CD4-positive, alpha-beta T cell (primary cell): ENCODE measurements at places on chromosomes 11 and 22.

DNA sequence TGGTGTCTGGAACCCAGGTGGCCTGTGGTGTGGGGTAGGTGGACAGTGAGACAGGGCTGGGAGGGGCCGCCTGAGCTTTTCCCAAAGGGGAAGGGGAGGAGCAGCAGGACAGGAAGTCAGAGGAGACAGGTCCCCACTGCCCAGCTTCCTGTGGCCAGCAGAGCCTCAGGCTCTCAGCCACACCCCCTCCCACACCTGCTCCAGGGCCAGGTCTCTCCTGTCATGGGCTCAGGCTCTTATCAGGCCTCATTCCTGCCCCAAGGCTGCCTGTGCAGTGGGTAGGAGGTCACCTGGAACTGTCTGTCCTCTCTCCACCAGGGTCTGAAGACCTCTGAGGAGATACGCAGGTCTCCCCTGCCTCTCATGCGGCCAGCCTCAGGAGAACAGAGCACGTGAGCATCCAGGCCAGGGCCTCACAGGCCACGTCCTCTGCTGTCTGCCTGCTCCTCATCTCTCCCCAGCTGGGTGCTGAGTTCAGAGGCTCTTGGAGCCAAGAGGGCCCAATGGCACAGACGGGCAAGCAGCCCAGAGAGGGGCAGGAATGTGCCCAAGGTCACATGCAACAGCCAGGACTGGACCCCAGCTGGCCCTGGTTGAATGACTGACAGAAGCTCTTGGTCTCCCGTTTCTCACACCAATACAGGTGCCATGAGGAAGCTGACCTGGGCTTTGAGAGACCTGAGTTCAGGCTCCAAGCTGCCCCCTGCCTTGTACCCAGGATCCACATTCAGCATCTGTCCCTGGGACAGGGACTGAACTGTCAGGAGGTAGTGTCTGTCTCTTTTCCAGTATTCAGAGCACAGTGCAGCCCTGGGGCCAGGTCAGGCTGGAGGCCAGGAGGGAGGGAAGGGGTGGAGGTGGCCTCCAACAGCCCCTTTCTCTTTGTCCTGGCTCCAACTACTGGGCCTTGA lies 16.7 kb downstream of the STARD10 start:
- no peak overlapping the region for H3K27ac ChIP-seq
- no peaks in the 10 kb centered on the region for H3K27me3 ChIP-seq
- no peak overlapping the region for H3K4me3 ChIP-seq
- no peaks in the 10 kb centered on the region for H3K36me3 ChIP-seq

GRCh38 chr11:33942954-33943353 lies 51.1 kb upstream of the LMO2 start:
- no peak overlapping the region for H3K27ac ChIP-seq
- DNase-seq, result no peak
- H3K36me3 ChIP-seq, result no peaks in the 10 kb centered on the region
- H3K4me1 ChIP-seq, result no peaks in the 10 kb centered on the region
- no peaks in the 10 kb centered on the region for H3K27me3 ChIP-seq

GRCh38 chr11:76660533-76661305 lies 9.8 kb downstream of the LRRC32 start:
- H3K36me3 ChIP-seq, result no peaks in the 10 kb centered on the region
- DNase-seq, result no peak
- peaks cover 21% of the 10 kb centered on the region for H3K4me1 ChIP-seq
- no peaks in the 10 kb centered on the region for H3K27me3 ChIP-seq
- no peak overlapping the region for H3K27ac ChIP-seq

DNA sequence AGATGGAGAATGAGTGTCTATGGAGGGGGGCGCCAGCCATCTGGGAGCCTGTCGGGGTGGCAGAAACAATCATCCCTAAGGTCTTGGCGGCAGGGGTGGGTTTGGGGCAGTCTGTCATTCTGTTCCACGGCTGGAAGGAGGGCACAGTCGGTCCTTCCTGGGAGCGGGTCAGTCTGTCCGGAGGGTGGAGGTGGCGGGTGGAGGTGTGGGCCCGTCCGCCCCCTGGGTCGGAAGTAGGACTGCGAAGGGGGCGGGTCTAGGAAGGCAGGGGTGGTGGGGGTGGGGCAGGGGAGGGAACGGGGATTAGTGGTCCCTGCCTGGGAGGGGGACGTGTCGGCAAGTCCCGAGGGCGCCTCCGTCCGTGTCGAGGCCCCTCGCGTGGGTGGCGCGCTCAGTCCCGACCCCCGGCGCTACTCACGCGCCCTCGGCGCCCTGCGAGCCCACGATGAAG lies 461 bp downstream of the TBC1D10A start:
- no peaks in the 10 kb centered on the region for H3K27me3 ChIP-seq
- DNase-seq, result peak; percentile 46
- H3K4me3 ChIP-seq, result peak overlapping the region; percentile 71
- H3K36me3 ChIP-seq, result peaks cover 21% of the 10 kb centered on the region

DNA sequence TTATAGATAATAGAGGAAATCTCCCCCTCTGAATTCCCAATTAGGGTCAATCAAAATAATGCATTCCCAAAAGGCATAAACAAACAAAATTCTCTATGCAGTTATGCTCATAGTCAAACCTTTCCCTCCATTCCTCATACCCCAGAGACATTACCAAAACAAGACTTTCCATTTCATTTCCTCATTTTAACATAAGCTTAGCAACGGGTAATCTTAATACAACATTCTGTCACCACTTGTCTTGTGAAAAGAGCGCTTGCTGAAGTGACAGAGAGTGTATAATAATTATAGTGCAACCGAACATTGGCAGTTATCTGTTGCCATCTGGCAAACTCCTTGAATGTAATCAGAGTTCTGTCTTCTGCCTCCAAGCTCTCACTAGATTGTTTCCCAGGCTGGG lies 1.2 kb upstream of the SLN start:
- no peaks in the 10 kb centered on the region for H3K4me1 ChIP-seq
- H3K4me3 ChIP-seq, result no peak overlapping the region
- peaks cover 3% of the 10 kb centered on the region for H3K27me3 ChIP-seq
- no peak overlapping the region for H3K27ac ChIP-seq
- no peaks in the 10 kb centered on the region for H3K36me3 ChIP-seq
- DNase-seq, result no peak

DNA sequence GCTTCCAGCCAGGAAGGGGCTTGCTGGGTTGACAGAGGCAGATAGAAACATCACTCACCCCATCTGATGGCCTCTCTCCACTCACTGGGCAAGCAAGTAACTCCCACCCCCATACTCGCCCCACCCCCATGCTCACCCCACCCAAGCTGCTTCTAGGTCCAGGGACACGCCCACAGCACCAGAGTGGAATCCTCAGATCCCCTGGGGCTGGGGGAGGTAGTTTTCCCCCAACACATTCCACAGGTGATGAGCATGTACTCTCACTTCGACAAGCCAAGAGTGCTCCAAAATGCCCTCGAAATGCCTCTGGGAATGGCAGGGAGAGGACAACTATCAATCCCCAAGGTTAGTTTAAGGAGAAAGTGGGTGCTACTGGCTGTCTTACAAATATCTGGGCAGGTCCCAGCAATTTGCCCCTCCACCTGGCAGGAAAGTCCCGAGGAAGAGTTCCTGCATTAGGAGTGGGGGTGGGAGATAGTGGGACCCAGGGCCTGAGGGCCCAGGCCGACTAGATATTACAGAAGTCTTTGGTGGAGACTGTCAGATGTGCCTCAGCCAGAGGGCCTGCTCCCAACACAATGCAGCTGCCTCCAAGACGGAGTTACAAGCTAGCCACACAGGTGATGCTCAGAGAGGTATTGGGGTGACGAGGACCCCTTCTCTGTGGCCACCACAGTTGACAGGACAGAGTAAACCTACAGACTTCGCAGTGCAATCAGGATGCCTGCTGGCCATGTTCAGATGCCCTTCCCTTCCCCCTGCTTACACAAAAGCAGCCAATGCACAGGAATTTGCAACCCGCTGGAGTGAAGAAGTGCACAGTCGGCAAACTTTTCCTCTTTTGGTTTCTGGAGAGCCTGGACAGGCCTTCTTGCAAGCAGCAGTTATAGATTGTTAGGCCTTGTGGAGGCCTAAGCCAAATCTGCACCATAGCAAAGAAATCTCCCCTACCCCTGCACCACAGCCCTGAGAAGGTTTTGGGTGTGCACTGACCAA lies 2.9 kb upstream of the LMO1 start:
- no peaks in the 10 kb centered on the region for H3K36me3 ChIP-seq
- H3K27me3 ChIP-seq, result peaks cover 63% of the 10 kb centered on the region
- no peak overlapping the region for H3K4me3 ChIP-seq

DNA sequence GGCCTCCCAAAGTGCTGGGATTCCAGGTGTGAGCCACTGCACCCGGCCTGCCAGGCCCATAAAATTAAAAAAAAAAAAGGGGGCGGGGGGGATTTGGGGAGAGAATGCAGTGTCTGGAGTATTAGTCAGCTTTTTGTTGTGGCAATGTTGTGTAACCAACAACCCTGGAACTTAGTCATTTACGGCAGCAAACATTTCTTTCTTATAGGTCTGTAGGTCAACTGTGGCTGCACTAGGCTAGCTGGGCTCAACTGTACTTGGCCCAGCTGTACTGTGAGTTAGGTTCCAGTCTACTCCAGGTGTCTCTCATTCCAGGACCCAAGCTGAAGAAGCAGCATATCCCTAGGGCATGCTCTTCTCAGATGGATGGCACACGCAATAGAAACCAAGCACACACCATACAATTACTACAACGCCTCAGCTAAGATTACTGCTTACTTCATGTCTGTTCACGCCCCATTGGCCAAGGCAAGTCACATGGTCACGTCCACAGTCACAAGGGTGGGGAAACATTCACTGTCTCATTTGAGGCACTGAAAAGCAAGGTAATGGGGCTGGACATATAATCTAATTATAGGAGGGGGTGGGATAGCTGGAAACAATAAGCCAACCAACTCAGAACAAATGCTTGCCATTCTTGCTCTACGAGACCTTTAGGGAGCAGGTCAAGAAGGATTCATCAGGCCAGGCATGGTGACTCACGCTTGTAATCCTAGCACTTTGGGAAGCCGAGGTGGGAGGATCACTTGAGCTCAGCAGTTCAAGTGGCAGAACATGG lies 10.4 kb upstream of the SPINDOC start:
- no peak overlapping the region for H3K27ac ChIP-seq
- H3K27me3 ChIP-seq, result no peaks in the 10 kb centered on the region
- H3K4me3 ChIP-seq, result no peak overlapping the region
- DNase-seq, result no peak

- no peaks in the 10 kb centered on the region for H3K4me1 ChIP-seq
- H3K36me3 ChIP-seq, result no peaks in the 10 kb centered on the region
- no peak overlapping the region for H3K4me3 ChIP-seq
Observed at GRCh38 chr11:17468122-17468521, 8.5 kb downstream of the ABCC8 start.

DNA sequence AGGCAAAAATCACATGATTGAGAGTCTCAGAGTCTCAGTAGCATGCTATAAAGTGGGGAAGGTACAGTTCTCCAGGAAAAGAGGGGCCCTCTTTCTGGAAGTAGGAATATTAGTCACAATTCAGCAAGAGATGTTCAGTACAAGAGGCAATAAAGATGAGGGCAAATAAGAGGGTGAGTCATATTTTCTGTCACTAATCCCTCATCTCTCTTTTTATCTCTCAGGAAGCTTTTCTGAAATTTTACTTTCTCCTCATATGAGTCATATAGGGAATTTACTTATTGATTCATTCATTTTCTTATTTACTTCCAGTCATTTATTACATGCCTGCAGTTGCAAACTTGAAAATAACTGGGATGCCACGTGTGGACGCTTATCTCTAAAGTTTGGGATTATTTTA lies 3.4 kb upstream of the NXPE1 start:
- no peak overlapping the region for H3K4me3 ChIP-seq
- H3K36me3 ChIP-seq, result no peaks in the 10 kb centered on the region
- DNase-seq, result no peak
- H3K4me1 ChIP-seq, result no peaks in the 10 kb centered on the region
- H3K27ac ChIP-seq, result no peak overlapping the region

GRCh38 chr11:86149792-86150191 lies 80.9 kb upstream of the PICALM start:
- H3K27me3 ChIP-seq, result no peaks in the 10 kb centered on the region
- no peak for DNase-seq
- H3K4me1 ChIP-seq, result peaks cover 20% of the 10 kb centered on the region
- no peaks in the 10 kb centered on the region for H3K36me3 ChIP-seq
- no peak overlapping the region for H3K4me3 ChIP-seq
- no peak overlapping the region for H3K27ac ChIP-seq

- peak overlapping the region; percentile 99 for H3K27ac ChIP-seq
- no peaks in the 10 kb centered on the region for H3K27me3 ChIP-seq
- peaks cover 70% of the 10 kb centered on the region for H3K4me1 ChIP-seq
- peak overlapping the region; percentile 86 for H3K4me3 ChIP-seq
Observed at GRCh38 chr11:65417702-65418430, 4.7 kb upstream of the NEAT1 start.

DNA sequence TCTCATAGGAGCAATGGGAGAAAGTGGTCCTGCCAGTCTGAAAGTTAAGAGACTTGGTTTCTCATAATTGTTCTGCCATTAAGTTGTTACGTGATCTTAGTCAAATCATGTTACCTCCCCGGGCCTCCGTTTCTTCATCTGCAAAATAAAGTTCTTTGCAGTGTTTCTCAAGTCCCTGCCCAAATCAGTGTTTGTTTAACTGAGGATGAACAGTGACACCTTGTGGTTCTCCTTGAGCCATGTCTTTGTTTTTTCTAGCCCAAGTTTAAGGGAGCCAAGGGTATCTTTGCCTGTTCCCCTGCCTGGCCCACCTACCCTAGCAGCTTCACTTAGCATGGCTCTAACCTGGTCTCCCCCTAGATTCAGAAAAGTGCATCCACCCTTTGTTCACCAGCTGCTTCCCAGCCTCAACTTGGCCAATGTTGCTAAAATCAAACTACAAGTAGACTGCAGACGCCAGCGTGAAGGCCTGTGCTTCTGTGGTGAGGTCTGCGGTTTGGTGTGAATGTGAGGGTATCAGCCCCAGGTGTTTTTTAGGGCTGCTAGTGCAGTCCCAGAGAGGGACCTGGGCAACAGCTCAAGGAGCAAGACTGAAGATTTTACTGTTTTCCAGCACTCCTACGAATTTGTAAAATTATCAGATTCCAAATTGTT lies 35.5 kb downstream of the FZD4 start:
- no peak for DNase-seq
- H3K4me1 ChIP-seq, result peaks cover 3% of the 10 kb centered on the region
- no peaks in the 10 kb centered on the region for H3K36me3 ChIP-seq
- H3K27me3 ChIP-seq, result no peaks in the 10 kb centered on the region
- H3K27ac ChIP-seq, result no peak overlapping the region

- DNase-seq, result no peak
- H3K27me3 ChIP-seq, result peaks cover 10% of the 10 kb centered on the region
- H3K36me3 ChIP-seq, result no peaks in the 10 kb centered on the region
- no peaks in the 10 kb centered on the region for H3K4me1 ChIP-seq
- no peak overlapping the region for H3K27ac ChIP-seq
Observed at GRCh38 chr11:34565417-34566207, 52.0 kb upstream of the ELF5 start.

- no peak for DNase-seq
- H3K27ac ChIP-seq, result no peak overlapping the region
- no peak overlapping the region for H3K4me3 ChIP-seq
- no peaks in the 10 kb centered on the region for H3K27me3 ChIP-seq
Observed at GRCh38 chr11:76166314-76166713, 40.0 kb downstream of the WNT11 start.

- H3K27ac ChIP-seq, result no peak overlapping the region
- peaks cover 19% of the 10 kb centered on the region for H3K4me1 ChIP-seq
- no peak for DNase-seq
- peak overlapping the region; percentile 26 for H3K4me3 ChIP-seq
Observed at GRCh38 chr11:11620921-11621572, 758 bp downstream of the GALNT18 start.

- peaks cover 32% of the 10 kb centered on the region for H3K4me1 ChIP-seq
- no peaks in the 10 kb centered on the region for H3K27me3 ChIP-seq
- H3K36me3 ChIP-seq, result peaks cover 3% of the 10 kb centered on the region
Observed at GRCh38 chr11:48083421-48083820, 103.1 kb downstream of the PTPRJ start.

- H3K36me3 ChIP-seq, result no peaks in the 10 kb centered on the region
- H3K27me3 ChIP-seq, result no peaks in the 10 kb centered on the region
- H3K4me3 ChIP-seq, result no peak overlapping the region
- no peak overlapping the region for H3K27ac ChIP-seq
- no peak for DNase-seq
- no peaks in the 10 kb centered on the region for H3K4me1 ChIP-seq
Observed at GRCh38 chr11:93236741-93237675, 39.2 kb upstream of the SLC36A4 start.
